ENCODE measurements at places on chromosomes 2 and 18.

- no peak for DNase-seq
These were observed 76.4 kb upstream of the CABLES1 start for GRCh38 chr18:23058746-23059415.

DNA sequence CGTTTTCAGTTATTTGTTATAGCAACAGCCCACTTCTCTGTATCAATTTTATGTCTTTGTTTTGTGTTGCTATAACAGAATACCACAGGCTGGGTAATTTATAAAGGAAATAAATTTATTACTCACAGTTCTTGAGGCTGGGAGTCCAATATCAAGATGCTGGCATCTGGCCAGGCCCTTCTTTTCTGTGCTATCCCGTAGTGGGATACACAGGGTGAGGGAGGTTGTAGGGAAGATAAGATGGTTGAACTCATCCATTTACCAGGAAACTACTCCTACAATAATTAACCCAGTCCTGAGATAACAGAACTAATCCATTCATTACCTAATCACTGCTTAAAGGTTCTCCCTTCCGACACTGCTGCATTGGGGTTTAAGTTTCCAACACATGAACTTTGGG, 220.7 kb downstream of the TPGS2 start:
- DNase-seq, result no peak

DNA sequence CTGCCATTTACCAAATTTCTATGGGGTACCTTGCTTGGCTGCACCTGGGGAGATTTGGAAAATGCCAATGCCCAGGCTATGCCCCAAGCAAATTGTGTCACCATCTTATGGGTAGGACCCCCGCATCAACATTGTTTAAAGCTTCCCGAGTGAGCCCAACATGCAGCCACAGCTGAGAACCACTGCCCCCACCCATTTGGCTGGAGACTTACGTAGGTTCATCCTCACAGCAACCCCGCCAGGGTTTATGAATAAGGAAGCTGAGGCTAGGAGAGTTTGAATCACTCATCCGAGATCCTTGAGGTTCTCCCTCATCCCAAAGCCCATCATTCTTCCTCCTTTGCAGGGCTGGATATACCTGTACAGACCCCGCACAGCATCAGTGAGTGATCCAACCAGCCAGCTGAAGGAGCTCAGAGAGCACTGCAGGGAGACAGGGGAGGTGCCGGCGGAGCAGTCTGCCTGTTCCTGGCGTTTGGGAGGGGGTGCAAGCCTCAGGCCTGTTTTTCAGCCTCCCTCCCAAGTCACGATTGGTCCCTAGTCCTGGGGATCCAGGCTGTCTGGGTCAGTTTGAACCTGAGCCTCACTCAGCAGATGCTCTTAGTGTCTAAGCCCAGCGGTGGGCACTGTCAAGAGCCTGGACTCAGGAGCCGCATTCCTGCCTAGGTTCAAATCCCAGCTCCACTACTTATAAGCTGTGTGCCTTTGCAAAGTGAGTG, 164.9 kb downstream of the SMAD7 start:
- DNase-seq, result no peak

DNA sequence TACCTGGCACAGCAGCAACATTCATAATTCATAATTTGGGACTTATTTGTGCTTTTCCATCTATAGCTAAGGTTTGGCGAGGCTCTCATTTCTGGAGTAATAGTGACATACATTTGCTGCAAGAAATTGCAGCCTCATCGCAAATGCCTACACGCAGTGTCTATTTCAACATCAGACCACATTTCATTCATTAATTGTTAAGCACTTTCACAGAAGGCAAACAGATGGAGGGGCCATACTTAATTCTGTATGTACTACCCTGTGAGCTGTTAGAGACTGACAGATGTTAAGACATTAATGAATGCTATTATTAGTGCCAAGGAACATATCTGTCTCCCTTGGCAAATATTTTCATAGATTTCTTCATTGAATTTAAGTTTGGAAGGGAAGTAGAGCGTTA, 125.7 kb downstream of the UXS1 start:
- DNase-seq, result no peak
